ENCODE measurements at places on chromosomes 4 and X.

DNA sequence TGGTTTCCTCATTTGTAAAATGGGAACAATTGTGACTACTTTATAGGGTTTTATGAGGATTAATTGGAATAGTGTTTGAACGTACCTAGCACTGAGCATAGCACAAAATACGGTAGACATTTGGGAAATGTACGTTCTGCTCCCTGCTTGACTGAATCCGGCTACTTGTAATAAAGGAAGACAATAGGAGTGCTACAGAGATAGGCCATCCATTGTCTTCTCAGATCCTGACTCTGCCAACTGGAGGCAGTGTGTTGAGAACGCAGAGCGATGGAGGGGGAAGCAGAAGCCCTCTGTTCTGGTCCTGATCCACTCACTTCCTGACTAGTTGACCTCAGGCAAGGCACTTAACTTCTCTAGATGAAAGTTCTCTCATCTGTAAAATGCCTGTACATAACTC, 26.4 kb downstream of the ENPP6 start:
- no peak for DNase-seq

DNA sequence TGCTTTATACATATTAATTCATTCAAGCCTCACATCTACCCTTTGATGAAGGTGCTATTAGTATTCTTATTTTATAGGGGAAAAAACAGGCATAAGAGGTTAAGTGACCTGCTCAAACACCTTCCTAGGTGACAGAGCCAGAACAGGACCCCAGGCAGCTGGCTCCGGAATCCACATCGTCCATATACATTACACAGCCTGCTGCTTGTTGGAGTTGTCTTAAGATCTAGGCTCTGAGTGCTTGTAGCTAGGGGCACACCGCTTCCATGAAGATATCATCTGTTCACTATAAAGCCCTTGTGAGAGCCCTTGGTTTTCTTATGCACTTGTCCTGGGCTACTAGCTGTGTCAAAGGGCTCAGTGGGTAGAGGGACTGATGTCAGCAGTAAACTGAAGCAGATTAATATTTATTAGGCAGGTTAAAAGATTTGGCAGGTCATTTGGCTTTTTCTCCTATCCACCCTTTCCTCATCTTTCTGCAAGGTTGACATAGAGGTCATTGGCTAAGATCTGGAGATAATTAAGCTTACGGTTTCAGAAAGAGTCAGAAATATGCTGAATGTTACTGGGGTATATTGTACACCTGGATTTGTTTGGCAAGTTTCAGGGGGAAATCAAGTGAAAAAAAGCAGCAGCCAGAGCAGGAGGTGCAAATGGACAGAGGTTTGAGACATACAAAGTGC, 195.4 kb downstream of the SOWAHB start:
- DNase-seq, result no peak

DNA sequence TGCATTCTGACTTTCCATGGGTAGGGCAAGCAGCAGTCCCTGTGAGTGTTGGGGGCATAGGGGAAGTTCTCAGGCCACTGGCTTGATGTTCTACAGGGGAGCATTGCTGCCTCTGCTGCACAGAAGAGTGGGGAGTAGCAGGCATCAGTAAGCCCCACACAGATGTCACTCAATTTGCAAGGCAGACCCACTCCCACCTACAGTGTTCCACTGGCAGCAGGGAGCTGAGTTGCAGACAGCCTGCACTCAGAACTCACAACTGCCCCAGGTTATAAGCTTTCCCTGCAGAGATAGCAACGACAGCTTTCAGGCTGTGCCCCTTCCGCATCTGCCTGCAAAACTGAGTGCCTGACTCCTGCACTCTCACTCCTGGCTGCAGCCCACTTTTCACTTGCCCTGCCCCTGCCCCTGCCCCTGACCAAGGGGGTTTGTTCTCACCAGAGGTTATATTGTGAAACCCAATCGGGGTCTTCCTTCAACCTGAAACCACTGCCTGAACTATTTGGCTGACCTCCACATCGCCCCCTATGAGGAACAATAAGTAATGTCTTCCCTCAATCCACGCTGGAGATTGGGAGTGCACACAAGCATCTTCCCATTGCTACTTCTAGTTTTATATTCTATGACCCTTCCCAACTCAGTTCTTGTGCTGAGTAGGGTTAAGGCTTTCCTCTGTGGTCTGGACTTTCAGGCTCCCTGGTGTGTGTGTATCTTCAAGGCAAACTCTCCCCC, 227.4 kb upstream of the CXorf51B start:
- no peak for DNase-seq

- no peak for DNase-seq
These were observed 143.9 kb downstream of the KLHL13 start for GRCh38 chrX:117972711-117973109.

DNA sequence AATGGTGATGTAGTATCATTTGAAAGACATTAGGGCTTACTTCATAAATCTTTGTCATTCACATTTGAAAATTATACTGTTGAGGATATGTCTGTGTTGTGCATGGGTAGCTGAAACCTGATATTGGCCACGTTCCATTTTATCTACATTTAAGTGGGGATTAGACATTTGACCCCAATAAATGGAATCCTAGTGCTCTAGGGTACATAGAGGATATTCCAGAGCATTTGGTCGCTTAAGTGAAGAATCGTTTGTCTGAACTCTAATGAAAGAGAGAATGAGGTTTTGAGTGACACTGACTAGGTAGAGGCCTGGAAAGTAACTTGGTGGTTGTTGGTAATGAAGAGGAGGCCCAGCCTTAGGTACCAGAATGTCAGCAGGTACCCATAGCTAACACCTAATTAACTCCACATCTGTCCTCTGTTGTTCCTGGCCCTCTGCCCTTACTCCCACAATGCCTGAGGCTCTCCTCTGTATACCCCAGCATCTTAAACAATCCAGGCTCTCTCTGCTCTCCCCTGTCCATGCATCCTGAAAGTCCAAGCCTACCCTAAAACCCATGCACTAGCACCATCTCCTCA, 299.5 kb upstream of the KLF3 start:
- no peak for DNase-seq

- DNase-seq, result no peak
These were observed 2.1 kb downstream of the HSD17B11 start for GRCh38 chr4:87388901-87389300.

- DNase-seq, result peak; percentile 78
These were observed 114.5 kb upstream of the RBPJ start for GRCh38 chr4:26206339-26206738.

DNA sequence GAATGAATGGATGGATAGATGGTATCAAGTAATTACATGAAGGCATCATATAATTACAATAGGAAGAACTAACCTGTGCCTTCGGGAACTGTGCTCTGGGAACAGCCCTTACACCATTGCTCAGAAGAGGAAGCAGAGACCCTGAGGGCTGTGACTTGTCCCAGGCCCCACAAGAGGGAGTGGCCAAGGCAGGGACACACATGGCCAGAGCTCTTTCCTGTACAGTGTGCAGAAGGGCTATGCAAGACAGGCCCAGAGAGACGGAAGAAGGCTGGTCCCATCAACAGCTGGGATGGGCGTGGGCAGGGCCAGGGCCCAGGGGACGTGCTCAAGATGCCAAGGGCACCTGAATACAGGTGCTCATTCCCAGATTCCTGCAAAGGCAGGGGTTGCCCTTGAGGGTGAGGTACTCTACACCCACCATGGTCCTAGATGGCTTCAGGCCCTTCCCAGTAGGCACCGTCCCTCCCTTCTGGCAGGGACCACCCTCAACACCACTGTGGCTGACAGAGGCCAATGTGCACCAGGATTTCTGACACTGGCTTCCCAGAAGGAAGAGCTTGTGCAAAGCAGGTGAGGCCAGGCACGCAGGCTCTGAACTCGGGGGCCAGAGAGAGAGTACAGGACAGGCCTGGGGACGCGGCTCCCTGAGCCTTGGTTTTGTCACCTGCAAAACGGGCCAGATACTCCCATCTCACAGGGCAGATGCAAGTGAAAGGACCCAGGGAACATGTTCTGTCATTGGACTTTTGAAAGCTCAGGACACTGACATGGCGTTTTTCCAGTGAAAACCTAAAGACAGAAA, 1.7 kb downstream of the EVC2 start:
- no peak for DNase-seq

DNA sequence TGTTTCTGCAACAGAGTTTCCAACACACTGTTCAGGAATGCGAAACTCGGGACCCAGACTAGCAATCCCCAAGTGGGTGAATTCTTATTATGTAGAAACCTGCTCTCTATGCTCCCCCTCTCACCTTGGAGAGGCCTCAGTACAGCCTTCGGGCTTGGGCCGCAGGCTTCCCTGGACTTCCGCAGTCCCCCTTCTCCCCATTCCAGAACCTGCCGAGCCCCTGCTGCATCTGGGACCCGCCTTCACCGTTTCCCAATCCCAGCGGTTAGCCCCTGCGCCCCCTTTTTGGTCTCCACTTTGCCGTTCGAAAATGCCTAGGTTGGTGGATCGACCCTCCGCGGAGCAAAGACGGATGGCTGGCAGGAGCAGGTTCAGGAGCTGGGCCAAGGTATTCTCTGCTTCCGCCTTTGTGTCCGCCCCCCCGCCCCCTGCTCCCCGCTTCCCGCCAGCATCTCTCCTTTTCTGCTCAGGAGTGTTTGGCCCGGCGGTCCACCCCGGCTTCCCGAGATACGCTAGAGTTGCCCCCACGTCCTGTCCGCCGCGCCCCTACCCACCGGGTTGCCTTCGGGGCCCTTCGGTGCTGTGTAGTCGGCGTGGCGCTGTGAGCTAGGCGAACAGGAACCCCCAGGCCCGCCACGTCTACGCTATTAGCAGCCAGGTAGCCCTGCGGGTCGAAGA, 11.5 kb downstream of the HAND2 start:
- peak; percentile 41 for DNase-seq

GRCh38 chr4:187227907-187228704, 504.4 kb upstream of the FAT1 start:
- no peak for DNase-seq

- peak; percentile 26 for DNase-seq
These were observed 194.6 kb upstream of the FTHL17 start for GRCh38 chrX:31266203-31267076.

DNA sequence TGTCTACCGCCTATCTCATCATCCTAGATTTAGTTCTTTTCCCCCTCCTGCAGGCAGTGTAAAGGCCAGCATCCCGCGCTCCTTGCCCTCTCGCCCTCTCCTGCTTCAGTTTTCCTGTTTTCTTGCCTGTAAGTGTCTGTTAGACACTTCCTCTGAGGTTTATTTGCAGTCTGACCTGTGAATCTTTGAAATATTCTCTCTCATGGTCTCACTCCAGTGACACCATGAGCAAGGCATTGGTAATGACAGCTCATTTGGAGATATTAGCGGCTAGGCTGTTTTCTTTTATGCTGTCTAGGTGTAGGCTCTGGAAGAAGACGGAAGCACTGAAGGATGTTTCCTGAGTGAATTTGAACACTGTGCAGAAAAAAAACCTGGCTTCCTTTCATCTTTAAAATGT, 179.6 kb downstream of the KDR start:
- DNase-seq, result no peak

DNA sequence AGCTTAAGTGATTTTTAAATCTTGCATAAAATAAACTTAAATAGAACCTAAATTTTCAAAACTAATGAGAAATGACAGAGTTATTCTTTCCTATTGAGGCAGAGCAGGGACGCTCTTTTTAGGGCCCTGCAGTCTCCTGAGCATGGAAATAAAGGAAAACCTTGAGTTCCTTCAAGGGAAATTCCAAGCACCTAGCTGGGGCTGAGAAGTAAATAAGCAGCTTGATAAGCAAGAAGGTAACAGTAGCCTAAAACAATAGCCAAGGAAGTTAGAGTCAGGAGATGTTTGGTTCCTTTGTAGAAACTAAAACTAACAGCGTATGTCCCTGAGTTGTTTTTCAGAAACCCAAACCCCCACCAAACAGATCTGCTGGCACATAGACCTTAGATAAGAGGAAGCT, 174.6 kb downstream of the COL25A1 start:
- DNase-seq, result no peak

DNA sequence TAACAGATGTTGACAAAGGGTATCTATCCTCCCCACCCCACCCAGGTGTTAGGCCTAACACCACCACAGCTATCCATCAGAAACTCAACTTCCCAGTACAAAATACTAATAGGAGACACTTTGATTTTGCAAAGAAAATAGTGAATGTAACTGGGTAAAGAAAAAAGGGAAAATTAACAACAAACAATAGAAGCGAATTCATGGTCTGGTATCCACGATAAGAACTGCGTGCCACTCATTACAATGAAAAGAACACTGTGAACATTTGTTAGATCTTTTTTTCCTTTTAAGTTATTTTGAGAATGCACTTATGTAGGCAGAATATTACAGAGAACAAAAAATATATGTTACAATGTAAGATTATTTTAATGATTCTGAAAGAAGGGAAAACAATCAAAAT, 12.0 kb downstream of the TSPAN5 start:
- no peak for DNase-seq

- DNase-seq, result no peak
These were observed 125.8 kb upstream of the CLNK start for GRCh38 chr4:10810411-10810810.

DNA sequence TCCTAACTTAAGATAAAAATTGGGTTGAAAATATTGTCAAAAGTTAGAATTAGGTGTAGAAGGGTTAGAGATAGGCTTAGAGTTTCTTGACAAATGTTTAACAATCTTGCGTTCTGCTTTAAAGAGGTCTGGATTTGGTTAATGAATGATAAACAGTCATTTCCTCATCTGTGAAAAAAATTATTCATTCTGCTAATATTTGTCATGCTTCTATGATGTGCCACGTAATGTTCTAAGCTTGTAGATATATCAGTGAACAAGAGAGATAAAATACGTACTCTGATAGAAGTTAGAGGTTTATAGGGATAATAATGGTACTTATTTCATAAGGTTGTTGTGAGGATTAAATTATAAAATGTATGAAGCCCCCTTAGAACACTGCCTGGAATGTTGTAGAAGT, 443.0 kb upstream of the GALNT7 start:
- DNase-seq, result peak; percentile 57

- DNase-seq, result no peak
These were observed 37.7 kb upstream of the OCIAD2 start for GRCh38 chr4:48944252-48944651.

DNA sequence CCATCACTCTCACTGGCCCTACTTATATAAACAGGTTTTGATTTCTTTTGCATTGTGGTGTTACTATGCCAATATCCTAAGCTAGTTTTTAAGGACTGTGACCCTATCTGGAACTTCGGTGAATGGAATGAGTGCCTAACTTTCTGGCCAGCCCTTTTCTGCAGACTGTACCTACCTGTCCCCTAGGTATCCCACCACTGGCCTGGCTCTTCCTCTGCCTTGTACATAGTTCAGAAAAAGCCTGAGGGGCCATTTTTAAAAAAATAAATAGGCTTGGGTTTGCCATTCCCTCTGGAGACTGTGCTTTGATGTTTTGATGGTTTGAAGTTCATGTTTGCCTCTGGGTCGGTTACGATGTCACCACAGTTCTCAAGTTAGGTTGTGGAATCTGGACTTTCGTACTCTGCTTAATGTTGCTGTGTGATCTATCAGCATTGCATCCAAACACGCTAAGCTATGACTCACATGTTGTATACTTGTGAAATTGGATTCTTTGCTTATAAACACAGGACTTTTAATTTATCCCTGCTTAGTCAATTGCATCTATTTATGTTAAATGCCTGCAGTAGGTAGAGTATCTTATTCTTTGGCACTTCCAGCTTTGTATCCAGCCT, 182.0 kb downstream of the ANKRD50 start:
- DNase-seq, result no peak
